ENCODE measurements at places on chromosomes 12 and 14. TPM values are rescaled to one million over a fixed set of nuclear protein-coding genes. Genes with fewer than 3 reads are reported as not detected.

The IGF1 gene
- not detected for total RNA-seq

The EIF2B2 gene
- 48.2 TPM for total RNA-seq

The KRT83 gene
- total RNA-seq: not detected

The ATG101 gene
- 110 TPM for total RNA-seq

The RBP5 gene
- not detected for total RNA-seq

The DTX1 gene
- not detected for total RNA-seq

The ACSM4 gene
- total RNA-seq: not detected

The PLBD1 gene
- 0.59 TPM for total RNA-seq

The CPM gene
- 1.7 TPM for total RNA-seq

The LRP1-AS gene
- not detected for total RNA-seq

The RILPL2 gene
- 3.5 TPM for total RNA-seq

The TMPRSS12 gene
- total RNA-seq: not detected

The MYBPC1 gene
- total RNA-seq: not detected

The SLC25A47 gene
- total RNA-seq: not detected

The RNU6-8 gene
- total RNA-seq: not detected

The REC8 gene
- total RNA-seq: 0.66 TPM

The DNAH10 gene
- 0.25 TPM for total RNA-seq

The CLEC2A gene
- not detected for total RNA-seq

The RPS6KA5 gene
- total RNA-seq: 2.9 TPM

The ANKS1B gene
- total RNA-seq: not detected

The GPATCH2L gene
- total RNA-seq: 17.5 TPM

The VRTN gene
- not detected for total RNA-seq

The BCL11B gene
- not detected for total RNA-seq

The NKX2-1 gene
- not detected for total RNA-seq

The CLEC6A gene
- total RNA-seq: not detected

The SYT10 gene
- total RNA-seq: not detected

The SARNP gene
- total RNA-seq: 142 TPM

The ALKBH2 gene
- total RNA-seq: 54.9 TPM

The RTN1 gene
- 1.4 TPM for total RNA-seq

The HOXC12 gene
- 1.9 TPM for total RNA-seq

The CD69 gene
- total RNA-seq: not detected

The SERPINA10 gene
- total RNA-seq: not detected

The PRKCH gene
- total RNA-seq: 5.3 TPM

Measured in MG63 (cell line).